ENCODE measurements at places on chromosomes 4 and X. TPM values are rescaled to one million over a fixed set of nuclear protein-coding genes. Genes with fewer than 3 reads are reported as not detected.

The DMRTC1 gene
- not detected for total RNA-seq

The TKTL2 gene
- not detected for total RNA-seq

The ANXA10 gene
- 0.30 TPM for total RNA-seq

The SLITRK2 gene
- total RNA-seq = not detected

The TRIM60 gene
- not detected for total RNA-seq

The PPP1R3F gene
- 2.9 TPM for total RNA-seq

The FOXP3 gene
- total RNA-seq = not detected

The TMSB15A gene
- total RNA-seq = 15.9 TPM

The AMOT gene
- total RNA-seq = 3.2 TPM

The TMPRSS11D gene
- total RNA-seq = not detected

The SH2D1A gene
- not detected for total RNA-seq

The UGT2B7 gene
- total RNA-seq = not detected

The CWH43 gene
- total RNA-seq = not detected

The PHOX2B gene
- not detected for total RNA-seq

The FABP2 gene
- not detected for total RNA-seq

The FAM9C gene
- total RNA-seq = not detected

The ZCCHC18 gene
- 2.9 TPM for total RNA-seq
